ENCODE measurements at places on chromosomes 11 and 22.

DNA sequence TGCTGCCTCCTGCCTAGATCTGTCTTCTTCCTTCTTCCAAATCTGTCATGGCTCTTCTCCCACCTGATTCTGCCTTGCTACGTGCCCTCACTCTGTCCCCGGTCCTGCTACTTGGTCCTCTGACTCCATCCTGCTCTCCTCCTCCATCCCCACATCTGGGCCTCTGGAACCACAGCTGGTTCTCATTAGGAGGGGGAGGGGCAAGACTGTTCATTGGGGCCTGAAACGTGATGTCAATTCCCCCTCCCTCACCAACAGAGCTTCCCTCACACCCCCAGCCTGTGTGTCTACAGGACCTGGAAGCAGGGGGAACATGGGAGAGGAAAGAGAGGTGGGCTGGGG is 9.1 kb downstream of the DCHS1 start:
- no peak for DNase-seq

DNA sequence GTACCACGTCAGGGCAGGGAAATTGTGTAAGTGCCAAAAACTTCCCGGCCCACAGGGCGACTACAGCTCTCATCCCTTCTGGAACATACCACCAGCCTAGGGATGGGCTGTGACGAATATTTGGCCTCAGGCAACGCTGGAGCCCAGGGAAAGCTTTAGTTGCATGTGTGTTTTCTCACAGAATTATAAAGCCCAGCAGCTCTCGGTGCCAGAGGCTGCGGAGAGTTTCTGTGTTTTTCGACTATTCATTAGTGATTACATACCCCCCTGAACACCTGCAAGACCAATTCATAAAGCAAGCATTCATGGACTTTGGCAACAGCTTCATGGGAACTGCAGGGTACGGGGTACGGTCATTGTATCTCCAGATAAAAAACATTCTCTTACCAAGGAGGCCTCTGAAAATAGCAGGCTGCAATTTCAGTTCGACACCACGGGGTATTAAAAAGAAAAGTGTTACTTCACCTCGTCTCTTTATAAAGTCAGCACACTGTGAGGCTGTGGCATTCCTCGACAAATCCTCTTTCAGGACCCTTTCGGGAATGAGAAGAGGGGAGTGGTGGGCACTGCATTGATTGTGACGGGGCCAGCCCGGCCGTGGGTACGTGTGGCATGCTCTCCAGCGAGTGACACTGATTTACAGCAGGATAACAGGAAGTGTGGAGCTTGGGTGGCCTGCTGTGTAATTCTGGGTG is 243.6 kb upstream of the SORL1-AS1 start:
- DNase-seq = peak; percentile 78

DNA sequence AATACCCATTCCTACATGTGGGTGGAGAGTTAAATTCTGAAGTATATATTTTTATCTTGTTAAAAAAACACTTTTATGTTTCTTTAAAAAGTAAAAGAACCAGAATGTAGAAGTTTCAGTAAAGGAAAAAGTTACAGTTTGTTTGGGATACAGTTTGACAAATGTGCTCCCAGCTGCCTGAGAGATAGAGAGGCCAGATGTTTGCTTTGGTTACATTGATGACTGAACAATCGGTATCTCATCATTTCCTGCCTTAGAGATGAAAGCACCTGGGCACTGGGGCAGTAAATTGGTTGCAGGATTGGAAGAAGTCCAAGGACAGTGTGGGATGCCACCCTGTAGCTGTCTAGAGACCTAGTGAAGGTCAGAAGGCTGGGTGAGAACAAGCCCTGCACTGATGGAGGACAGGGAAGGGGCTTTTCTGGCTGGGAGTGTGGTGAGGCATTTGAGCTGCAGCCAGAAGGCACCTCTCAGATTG is 16.6 kb downstream of the MED15 start:
- DNase-seq = no peak

GRCh38 chr11:46176421-46176820 is 55.2 kb upstream of the PHF21A start:
- no peak for DNase-seq

DNA sequence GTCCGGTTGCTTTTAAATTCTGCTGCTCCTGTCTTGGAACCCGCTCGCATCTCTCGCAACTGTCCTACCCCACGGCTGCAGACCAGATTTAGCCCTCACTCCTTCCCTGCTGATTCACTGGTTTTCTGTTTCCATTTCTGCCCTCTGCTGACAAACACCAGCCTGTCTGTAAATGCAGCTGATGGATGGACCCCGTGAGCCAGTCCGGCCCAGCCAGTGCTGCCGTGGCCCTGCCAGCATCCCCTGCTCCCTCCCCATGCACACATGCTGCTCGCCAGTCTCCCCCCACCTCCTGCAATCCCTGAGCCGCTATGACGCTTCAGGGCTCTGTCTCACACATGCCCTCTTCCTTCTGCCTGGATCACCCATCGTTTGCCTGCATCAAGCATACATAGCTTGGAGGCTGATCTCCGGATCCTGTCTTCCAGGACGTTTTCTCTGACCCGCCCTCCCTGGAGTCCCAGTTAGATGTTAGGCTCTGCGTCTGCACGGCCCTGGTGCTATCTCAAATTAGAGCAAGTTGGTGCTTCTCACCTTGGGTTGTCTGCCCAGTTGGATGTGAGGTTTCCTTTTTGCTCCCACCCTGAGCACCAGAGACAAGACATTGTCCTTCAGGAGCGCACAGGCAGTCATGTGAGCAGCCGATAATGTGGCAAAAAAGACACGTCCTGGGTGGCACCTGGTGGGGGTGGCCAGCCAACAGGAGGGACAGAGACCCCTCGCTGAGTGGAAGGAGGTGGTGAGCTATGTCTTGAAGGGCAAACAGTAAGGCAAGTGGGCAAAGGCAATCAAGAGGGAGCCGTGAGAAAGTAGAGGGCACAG is 4.3 kb upstream of the ACR start:
- DNase-seq = peak; percentile 63

- peak; percentile 27 for DNase-seq
Measured at GRCh38 chr11:1564535-1565172, 7.4 kb downstream of the DUSP8 start.

GRCh38 chr11:93727985-93728791 is 13.1 kb downstream of the TAF1D start:
- DNase-seq = no peak

DNA sequence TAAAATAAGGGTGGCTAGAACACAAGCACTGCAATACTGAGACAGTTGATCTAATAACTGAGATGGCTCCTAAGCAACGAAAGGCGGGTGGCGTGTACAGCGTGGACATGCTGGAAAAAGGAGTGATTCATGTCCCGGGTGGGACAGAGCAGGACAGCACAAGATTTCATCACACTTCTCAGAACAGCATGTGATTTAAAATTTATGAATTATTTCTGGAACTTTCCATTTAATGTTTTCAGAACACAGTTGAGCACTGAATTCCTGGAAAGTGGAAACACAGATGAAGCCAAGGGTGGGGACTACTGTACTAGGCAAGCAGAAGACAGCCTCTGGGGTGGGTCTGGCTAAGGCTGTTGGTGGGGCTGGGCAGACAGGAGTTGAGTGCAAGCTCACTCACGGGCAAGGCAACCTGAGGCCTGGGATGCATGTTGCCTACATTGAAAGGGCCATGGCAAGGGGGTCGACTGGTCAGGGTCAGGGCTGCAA is 165.6 kb upstream of the DDI1 start:
- no peak for DNase-seq

DNA sequence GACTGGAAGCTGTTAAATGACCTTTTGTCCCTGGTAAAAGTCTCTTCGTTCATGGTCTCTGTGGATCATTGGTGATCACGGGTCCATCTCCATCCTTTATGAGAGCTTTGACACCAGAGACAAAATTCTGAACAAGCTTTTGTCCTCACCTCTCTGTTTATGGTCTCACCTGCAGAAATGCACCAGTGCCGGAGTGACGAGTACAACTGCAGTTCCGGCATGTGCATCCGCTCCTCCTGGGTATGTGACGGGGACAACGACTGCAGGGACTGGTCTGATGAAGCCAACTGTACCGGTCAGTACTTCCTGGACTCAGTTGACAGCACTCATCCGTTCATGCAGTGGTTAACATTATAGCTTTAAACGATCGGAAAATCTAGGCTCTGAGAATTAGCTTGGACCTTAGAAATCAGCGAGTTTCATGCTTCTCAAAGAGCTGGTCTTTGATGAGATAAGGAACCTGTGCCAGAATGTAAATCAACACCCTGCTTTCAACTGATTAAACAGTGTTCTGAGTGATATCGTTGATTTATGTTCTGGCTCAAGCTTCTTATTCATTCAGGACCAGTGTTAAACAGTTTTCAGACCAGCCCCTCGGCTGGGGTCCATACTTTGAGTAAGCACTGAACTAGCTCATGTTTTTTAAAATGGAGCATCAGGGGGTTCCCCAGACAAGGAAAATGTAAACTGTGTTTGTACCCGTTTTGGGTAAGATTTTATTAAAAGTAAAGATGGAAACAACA is 124.5 kb upstream of the SORL1-AS1 start:
- DNase-seq = no peak

DNA sequence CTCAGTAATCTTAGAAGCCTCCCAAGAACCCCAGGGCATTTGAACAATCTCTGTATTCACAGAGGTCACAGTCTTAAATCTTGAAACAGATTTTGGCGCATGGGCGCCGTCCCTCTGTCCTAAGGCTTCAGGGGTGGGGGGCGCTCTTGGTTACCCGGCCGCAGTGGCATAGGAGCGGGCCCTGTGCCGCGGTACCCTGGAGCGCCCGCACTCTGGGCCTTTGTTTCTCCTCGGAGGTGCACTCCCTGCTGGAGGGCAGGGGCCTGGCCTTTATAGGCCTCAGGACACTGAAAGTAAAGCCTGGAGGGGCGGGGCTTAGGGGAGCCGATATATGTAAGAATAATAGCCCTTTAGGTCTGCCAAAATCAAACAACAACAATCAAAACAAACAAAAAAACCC is 197.3 kb upstream of the FOLH1 start:
- DNase-seq = no peak

- DNase-seq = no peak
Measured at GRCh38 chr11:37026326-37026725, 428.3 kb upstream of the RAG2 start.

- no peak for DNase-seq
Measured at GRCh38 chr11:100612766-100613165, 74.3 kb upstream of the ARHGAP42 start.

- DNase-seq = no peak
Measured at GRCh38 chr11:37474889-37475288, 876.9 kb upstream of the RAG2 start.

DNA sequence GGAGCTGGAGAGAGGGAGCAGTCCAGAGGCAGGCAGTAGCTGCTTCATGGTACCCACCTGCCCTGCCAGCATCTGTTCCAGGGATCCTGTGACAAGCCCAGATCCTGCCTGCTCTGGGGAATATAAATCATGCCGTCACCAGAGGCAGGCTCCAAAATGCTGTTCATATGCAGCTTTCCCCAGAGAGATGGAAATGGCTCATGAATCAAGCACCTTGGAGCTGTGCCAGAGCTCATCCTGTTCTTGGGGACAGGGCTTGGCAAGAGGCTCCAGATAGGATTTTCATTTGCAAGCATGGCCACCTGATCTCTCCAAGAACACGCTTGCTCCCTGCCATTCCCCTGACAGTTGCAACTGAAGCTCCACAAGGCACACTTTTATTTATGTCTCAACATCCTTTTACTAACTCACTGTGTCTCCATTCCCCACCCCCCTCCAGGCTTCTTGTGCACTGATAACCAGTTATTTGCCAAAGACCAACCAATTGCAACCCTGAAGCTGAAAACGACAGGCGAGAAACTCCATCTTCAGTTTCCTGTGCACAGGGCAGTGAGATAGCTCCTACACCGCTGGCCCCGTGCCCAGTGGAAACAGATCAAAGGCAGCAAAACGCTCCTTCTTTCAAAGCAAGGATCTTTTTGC is 115.8 kb upstream of the PITPNB start:
- peak; percentile 33 for DNase-seq

GRCh38 chr22:43031617-43032016 is 16.7 kb upstream of the PACSIN2 start:
- DNase-seq = no peak

DNA sequence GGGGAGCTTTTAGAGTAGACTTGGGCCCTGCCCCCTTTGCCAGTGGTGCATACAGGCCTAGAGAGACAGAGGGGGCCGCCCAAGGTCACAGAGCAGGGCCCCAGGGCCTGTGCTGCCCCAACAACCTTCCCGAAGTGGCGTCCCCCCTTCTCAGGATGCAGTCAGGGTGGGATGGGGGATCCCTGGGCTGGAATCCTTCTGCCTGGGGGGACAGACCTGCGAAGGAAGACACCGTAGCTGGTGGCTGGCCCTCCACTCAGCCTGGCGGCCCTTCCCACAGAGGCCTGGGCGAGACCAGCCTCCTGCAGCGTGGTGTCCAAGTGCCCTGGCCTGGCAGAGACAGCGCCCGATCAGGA is 14.4 kb upstream of the EHD1 start:
- no peak for DNase-seq

DNA sequence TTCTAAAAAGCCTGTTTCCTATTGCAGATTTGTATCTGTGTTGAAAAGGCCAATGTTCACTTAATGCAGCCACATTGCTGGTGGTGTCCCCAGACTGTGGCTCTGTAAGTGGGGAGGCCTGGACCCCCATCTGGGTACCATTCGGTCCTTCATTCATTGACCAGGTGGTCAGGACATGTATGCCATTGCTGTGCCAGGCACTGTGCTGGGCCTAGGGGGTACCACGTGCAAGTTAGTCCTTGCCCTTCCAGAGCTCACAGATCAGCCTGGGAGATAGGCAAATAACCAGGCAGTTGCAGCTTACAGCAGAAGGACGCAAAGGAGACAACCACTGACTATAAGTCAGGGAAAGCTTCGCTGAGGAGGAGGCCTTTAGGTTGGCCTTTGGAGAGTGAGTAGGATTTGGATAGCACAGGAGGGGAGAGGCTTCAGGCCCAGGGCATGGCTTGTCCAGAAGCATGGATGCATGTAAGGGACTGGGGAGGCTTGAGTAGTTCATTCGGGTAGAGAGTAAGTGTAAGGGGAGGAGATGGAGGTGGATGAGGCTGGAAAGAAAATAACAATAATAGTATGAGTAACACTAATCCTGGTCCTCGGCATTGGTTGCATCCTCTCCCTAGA is 5.0 kb downstream of the PRDM11 start:
- DNase-seq = no peak

DNA sequence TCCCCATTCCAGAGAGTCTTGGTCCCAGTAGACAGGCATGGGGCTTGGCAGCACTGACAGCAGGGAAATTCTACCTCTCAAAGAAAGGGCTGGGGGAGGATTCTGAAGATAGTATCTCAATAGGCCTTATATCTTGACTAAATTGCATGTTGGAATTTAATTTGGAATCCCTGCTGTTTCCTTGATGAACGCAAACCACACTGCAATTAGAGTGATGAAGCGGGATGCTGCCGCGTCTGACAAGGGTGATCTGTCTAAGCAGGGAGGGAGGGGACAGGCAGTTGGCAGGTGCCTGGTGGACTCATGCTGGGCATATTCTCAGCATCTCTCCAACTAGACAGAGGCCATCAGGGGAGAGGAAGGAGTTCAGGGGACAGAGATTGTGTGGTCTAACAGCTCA is 48.4 kb downstream of the COMMD9 start:
- no peak for DNase-seq

Measured in midbrain (tissue), 1 donor.